Esophagus muscularis mucosa (tissue), 4 donors: ENCODE measurements at places on chromosomes 7 and 10. TPM values are rescaled to one million over a fixed set of nuclear protein-coding genes. Genes with fewer than 3 reads are reported as not detected.

CYTH3 gene
- 32.0 TPM for total RNA-seq

- no peak for DNase-seq
Measured at GRCh38 chr10:50615658-50616057, 8.1 kb downstream of the SGMS1 start.

GRCh38 chr7:71220210-71220695, 88.3 kb downstream of the GALNT17 start:
- no peak for DNase-seq

DNA sequence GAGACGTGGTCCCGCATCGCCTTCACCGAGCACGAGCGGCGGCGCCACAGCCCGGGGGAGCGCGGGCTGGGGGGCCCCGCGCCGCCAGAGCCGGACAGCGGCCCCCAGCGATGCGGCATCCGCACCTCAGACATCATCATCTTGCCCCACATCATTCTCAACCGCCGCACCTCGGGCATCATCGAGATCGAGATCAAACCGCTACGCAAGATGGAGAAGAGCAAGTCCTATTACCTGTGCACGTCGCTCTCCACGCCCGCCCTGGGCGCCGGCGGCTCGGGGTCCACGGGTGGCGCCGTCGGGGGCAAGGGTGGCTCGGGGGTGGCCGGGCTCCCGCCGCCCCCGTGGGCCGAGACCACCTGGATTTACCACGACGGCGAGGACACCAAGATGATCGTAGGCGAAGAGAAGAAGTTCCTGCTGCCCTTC, 737 bp downstream of the CNNM2 start:
- DNase-seq: no peak

DNA sequence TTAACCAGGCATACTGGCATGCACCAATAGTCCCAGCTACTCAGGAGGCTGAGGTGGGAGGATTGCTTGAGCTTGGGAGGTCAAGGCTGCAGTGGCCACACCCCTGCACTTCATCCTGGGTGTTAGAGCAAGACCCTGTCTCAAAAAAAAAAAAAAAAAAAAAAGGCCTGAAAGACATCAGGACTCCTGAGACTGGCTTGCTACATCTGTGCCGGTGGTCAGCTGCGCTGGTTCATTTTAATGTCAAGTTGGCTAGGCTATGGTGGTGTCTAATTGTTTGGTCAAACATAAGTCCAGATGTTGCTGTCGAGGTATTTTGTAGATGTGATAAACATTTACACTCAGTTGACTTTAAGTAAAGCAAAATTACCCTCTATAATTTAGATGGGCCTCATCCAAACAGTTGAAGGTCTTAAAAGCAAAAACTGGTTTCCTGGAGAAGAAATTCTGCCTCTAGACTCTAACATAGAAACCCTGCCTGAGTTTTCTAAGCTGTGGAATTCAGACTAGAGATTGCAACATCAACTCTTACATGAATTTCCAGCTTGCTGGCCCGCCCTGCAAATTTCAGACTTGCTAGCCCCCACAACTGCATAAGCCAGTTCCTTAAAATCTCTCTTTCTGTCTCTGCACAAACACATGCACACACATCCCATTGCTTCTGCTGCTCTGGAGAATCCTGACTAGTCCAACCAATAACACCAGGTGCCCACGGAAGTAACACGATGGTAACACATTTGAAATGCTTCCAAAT, 18.2 kb downstream of the MYOF start:
- no peak for DNase-seq

DNA sequence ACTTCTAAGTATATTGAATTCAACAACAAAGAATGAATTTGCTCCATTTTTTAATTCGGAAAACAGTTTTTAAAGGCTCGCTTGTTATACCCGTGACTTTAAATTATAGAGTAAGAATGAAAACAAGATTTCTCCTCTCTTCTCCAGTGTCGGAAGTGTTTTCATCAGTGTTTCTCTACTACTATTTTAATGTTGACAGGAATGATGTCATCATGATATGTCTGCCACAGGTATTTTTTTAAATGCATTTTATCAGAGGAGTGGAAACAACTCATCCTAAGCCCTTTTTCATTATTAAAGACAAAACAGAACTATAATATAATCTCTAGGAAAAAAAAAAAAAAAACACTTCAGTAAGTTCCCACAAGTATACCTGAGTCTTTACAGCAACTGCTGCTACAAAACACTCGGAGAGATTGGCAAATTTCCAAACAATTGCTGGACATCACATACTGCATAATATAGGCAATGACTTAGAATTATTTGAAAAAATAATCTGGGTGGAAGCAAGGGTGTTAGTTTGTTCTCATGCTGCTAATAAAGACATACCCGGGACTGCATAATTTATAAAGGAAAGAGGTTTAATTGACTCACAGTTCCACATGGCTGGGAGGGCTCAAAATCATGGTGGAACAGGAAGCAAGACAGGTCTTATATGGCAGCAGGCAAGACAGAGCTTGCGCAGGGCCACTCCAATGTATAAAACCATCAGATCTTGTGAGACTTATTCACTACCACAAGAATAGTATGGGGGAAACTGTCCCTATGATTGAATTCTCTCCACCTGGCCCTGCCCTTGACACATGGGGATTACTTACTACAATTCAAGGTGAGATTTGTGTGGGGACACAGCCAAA, 4.8 kb upstream of the RNF32 start:
- no peak for DNase-seq

OTUD1 gene
- total RNA-seq: 19.1 TPM

DNA sequence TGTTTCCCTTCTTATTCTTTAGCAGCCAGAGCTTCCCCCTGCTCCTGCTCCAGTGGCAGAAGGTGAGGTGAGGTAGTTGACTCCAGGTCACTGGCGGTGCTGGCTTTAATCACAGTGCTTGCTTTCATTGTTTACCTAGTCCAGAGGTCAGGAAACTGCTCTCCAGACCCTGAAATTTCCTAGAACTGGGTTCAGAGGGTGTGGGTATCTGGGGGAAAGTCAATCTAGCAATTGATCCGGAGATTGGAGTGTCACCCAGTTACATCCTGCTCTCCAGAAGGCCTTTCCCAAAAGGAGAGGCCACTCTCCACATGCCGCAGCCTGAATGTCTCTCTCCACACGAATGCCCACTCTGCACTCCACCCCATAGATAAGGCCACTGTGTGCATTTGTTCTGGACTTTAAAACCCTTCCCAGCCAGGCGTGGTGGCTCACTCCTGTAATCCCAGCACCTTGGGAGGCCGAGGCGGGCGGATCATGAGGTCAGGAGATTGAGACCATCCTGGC, 2.1 kb upstream of the MBL2 start:
- DNase-seq: peak; percentile 82

GRCh38 chr7:157548691-157549303, 212.0 kb downstream of the DNAJB6 start:
- no peak for DNase-seq

NPSR1 gene
- not detected for total RNA-seq

DNA sequence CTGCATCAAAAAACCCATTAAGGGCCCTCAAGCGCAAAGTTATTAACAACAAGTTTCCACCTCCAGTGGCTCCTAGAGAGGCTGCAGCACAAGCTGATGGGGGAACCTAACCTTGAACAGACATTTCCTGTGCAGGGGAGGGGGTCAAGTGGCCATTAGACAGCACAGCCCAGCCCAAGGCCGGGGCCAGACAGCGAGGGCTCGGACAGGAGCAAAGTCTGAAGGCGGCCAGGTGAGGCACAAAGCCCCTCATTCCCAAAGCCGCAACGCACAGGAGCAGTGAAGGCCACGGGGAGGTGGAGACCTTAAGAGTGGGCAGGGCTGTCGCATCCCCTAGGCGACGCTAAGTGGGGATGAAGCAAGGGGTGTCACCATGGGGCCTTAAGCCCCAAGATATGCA, 73.2 kb upstream of the ZNF746 start:
- peak; percentile 26 for DNase-seq

ZNF365 gene
- 2.0 TPM for total RNA-seq

DNA sequence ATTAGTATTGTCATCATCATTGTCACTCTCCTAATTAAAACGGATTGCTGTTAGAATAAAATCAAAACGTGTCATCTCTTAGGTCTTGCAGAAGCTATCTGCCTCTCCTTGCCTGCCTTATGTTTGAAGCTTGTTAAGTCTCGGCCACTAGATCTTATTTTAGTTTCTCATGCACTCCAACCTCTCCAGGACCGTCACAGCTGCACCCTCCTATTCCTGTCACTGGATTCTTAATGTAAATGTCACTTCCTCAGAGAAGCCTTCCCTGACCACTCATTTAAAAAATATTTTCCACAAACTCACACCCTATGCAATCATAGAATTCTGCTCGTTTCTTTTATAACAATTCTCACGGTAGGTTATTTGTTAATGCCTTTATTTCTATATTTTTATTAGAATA, 103.9 kb upstream of the DKK1 start:
- no peak for DNase-seq

MEPCE gene
- 44.9 TPM for total RNA-seq

- DNase-seq: peak; percentile 34
Measured at GRCh38 chr10:80284522-80284921, 4.9 kb downstream of the MAT1A start.

DNA sequence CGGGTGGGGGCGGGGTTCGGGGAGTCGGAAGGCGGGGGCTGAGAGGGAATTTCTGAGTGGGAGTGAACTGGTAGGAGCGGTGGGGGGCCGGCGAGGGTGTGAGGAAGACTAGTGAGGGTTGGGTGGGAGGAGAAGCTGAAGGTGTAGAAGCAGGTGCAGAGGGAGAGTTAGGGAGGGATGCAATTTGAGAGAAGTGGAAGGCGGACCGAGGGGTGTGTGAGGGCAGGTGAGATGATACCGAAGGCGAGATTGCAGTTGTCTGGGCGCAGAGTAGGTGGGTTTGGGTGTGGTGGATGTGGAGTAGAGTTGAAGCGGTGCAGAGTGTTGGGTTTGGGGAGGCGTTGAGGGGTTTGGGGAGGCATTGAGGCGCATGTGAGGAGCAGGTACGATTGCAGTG, 643 bp downstream of the KAT6B start:
- no peak for DNase-seq

HMX3 gene
- not detected for total RNA-seq

GRCh38 chr7:99631295-99632109, 14.8 kb downstream of the ZSCAN25 start:
- peak; percentile 77 for DNase-seq

GRCh38 chr7:151058781-151059366, 515 bp upstream of the SLC4A2 start:
- no peak for DNase-seq

PSD gene
- total RNA-seq: 268 TPM

DNA sequence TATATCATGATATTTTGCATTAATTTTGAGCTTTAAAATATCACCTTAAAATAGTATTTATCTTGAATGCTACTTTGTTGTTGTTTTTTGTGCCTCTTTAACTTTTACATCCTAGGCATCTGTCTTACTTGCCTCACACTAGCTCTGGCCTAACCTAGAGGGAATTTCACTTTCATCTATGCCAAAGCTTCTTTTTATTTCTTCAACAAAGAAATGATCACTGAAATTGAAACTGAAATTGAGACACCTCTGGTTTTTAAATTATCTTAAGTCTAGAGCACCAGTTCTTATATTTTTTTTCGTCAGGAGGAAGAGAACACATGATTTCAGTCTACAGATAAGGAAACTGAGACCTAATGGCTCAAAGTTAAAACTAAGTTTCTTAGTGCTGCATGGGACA, 3.5 kb upstream of the SCIN start:
- no peak for DNase-seq

GRCh38 chr7:106223156-106223555, 61.6 kb downstream of the NAMPT start:
- DNase-seq: no peak

TMEM229A gene
- not detected for total RNA-seq

DNA sequence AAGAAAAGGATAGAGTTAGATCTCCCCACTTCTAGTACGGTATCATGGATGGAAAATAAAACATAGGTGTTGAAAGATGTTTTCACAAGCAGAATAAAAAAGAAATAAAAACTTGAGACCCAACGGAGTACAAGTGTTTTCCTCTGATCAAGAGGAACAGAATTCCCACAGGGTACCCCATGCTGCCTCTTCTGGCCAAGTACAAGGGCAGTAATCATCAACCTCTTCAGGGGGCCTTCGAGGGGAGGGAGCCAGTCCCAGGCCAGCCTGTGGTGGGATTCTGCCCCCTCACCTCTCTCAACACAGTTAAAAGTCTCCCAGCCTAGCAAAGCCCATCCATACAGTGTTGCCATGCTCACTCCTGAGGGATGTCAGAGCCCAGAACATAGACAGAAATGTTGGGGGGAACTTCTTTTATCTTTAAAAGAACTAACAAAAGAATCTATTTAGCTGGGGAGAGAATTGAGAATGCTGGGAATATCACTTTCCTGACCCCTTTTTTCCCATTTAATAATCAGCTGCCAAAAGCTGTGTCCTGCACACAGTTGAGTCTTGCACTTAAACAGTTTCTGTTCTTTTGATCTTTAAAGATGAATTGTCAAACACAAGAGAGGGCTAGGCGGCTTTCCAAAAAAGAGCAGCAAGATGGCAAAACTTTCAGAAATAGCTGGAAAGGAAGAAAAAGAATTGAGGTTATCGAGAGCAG, 101.7 kb downstream of the PTN start:
- DNase-seq: no peak

DNA sequence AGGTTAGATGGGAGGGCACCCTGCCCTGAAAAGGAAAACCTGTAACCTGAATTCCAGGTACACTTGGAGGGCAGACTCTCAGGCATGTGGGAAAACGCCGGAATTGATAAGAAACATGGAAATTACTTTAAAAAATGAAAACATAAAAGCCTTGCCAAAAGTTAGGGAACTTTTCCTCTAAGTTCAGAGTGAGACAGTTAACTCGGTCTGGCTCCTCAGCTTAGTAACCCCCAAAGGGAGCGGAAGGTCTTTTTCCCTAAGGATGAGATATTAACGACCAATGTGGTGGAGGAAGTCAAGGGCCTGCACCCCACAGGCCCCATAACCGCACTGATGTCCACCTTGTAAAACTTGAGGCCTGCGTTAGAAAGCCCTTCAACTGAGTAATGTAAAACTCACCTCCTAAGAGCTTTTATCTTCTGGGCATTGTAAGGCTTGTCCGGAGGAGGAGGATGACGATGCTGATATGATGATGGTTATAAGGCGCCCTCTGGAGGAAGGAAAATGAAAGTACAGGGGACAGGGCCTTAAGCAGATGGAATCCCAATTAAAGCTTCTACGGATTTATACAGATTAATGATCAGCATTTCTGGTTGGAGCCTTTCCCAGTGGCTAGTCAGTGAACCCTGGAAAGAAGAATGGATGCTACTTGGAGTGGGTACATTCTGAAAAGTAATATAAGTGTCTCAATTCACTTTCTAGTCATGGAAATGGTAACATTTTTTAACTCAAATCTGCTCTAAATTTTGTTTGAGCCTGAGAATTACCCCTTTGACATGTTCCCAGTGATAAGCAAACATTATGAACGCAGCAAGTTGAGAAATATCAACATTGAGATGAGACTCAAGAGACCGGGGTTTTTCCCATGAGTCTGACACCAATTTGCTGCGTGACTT, 694 bp downstream of the COL1A2 start:
- no peak for DNase-seq

DNA sequence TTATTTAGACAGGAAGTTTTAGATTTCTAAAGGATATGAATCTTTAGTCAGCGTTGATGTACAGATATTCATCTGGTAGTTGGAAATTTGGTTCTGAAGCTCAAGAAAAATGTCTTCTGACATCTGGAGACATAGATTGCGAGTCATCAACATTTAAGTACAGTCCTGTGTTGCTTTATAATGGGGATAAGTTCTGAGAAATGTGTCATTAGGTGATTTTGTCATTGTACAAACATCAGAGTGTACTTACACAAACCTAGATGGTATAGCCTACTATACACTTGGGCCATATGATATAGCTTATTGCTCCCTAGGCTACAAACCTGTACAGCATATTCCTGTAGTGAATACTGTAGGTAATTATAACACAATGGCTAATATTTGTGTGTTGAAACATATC, 49.6 kb upstream of the UBN2 start:
- DNase-seq: no peak

GRCh38 chr7:69992938-69993337, 394.7 kb downstream of the AUTS2 start:
- DNase-seq: no peak

KNDC1 gene
- 0.42 TPM for total RNA-seq
